ENCODE measurements at places on chromosomes 5 and 9.

DNA sequence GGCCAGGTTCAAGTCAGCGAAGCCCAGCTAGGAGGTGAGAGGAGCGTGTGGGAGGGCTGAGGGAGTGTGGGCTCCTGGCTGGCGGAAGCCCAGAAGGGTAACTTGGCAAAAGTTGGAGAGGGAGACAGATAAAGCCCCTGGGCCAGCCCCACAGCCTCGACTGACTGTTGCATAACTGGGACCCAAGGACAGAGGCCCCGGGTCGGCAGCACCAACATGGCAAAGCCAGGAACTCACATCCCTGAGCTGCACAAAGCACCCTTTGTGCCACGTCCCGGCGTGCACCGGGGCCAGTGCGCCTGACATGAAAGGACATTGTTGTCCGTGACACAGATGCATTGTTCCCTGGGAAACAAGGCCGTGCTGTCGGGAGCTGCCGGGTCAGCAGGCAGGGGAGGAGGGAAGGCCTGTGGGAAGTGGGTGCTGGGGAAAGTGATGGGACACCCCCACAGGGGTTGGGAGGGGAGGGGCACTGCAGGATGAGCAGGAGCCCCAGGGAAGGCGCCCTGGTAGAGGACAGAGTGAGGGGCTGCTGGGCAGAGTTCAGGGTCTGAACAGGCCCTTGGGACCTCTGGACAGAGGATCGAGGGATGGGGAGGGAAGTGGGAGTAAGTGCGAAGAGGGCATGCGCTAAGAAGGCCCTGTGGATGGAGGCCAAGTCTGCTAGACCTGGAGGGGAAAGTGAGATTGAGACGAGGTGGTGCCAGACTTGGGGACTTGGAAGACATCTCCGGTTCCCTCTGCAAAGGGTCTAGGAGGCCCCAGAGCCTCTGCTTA lies 13.0 kb upstream of the DPM2 start:
- DNase-seq: no peak

- no peak for DNase-seq
Measured at GRCh38 chr5:78727786-78728761, 79.5 kb upstream of the LHFPL2 start.

- DNase-seq: no peak
Measured at GRCh38 chr5:165881259-165881658, 2375.8 kb downstream of the MAT2B start.

DNA sequence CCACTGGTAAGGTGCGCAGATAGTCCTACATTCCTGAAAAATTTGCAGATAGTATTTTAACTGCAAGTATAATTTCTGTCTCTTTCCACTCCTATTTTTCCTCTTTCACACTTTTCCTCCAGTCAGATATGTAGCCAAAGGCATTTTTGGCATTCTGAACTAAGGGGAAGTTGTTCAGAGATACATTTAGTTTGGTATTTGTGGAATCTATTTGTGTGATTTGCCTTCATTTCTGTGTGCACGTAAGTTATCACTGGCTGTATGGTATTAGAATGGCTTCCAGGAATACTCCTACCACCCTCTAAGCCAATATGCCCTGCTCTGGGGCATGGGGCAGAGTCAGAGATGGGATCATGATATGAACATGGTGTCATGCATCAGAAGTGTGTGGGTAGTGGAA lies 45.8 kb upstream of the GRAMD2B start:
- no peak for DNase-seq

- DNase-seq: no peak
Measured at GRCh38 chr5:133840168-133840567, 128.3 kb downstream of the C5orf15 start.

DNA sequence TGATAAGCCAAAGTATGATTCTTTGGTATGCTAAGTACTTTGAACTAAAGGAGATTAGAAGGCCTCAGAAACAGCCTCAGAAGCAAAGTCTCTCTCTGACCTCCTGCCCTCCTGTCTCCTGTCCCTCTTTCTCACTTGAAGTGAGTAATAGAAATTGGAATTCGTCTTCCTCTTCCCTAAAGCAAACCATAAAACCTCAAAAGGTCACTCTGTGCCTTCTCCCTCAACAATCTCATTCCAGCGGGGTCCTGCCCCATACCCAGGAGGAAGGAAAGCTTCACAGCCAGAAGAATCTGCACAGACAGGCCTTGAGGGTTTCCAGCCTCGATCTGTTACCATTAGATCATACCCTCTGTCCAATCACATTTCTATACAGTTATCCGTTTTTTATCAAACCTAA lies 87.8 kb downstream of the HAPLN1 start:
- no peak for DNase-seq

DNA sequence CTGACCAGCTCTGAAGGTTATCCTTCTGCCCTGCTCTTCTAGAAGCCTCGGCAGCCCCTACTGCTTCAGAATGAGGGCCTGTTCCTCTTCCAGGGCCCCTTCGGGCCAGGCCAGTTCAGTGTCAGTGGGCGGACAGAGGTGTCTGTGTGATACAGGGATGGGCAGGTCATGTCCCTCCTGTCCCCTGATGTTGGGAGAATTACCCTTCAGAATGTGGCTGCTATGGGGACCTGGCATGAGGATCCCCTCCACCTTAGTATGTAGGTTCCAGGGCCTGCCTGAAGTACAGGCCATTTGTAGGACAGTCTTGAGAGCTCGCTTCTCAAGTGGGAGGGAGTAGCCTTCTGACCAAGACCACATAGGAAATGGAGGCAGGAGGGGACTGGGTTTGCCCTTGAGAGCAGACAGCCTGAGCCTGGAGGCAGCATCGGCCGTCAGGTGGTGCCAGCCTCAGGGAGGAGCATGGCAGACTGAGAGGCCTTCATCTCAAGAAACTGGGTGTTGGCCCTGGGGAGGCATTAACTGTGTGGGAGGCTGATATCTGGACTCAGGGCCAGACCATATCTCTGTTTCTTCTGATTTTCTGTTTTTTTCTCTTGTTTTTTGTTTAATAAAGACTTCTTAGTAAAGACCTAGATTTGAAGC lies 32.0 kb downstream of the ANGPTL2 start:
- no peak for DNase-seq

DNA sequence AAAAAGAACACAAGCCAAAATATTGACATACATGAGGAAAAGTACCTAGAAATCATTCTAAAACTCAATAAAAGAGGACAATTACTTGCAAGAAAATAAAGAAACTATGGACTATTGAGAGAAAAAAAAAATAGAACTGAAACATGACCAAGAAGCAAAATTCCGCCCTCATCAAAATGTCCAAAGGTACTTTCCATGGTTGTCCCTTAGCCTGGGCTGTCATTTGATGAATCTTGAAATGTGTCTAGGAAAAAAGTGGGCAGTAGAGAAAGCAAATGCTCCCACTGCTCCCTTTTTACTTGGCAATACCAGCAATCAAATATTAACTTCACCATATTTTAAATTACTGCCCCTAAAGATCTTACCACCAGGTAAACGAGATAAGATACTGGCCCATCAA lies 10.8 kb downstream of the NRG2 start:
- DNase-seq: no peak

DNA sequence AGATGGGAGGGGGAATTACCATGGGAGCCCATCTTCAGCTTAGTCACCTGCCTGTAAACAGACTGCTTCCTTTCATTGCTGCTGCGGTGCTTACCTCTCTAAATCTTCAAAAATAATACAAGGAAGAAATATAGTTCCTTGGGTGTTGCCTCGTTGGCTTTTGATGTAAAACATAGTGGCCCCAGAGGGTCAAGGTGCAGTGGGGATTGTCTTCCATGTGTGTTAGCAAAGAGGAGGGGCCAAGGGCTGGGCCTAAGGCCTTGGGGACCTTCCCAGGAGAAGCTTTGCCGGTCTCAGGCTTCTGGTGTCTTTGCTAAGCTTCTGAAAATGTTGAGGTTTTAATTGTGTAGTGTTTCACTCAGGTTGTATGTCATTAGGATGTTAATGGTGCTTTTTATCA lies 90.0 kb downstream of the PDE8B start:
- no peak for DNase-seq

GRCh38 chr9:127598839-127599549 lies 13.1 kb upstream of the STXBP1 start:
- DNase-seq: no peak

DNA sequence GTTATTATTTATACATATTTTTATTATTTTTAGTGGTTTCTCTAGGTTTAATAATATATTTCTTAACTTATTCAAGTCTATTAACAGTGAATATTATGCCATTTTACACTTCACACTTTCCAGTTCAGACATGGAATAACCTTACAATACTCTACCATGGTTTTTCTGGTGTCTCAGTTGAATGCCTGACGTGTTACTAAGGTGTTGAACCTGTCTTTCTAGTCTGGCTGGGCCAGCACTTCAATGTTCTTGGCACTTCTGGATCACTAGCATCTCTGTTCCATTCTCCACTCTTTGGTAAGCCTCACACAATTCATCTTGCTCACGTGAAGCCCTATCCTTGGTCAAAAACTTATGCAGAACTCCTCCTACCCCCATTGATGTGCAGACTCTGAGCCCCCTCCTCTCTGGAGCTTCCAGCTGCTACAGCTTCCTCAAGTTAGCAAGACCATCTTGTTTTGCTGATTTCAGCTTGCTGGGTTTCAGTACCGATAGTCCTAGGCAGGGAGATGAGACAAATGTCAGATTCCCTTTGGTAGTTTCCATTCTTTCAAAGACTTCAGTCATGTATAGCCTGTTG lies 243.1 kb downstream of the FBXO4 start:
- DNase-seq: no peak

DNA sequence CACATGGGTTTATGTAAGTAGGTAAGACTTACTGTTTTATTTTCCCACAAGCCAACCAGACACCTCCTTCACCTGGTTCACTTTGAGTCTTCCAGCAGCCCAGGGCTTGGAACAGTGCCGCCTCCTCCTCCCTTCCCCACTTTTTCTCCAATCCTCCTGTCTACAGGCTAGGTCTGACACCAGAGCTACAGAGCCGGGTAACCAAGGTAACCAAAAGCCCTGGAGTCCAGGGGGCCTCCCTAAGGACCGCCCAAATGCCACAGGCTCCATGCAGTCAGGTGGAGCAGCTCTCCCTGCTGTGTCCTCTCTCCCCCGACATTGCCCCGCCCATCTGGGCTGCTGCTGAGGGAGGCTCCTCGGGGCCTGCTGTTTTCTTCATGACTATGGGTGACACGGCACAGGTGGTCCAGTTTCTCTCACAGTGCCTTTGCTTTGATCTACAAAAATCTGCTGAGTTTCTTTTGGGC lies 138.0 kb upstream of the EFNA5 start:
- DNase-seq: no peak

All from stimulated activated CD4-positive, alpha-beta T cell treated with anti-CD3 and anti-CD28 coated beads, Interleukin-4, amount 100 ng/mL, for 1 hour (primary cell).